ENCODE measurements at places on chromosomes 5 and 9.
A peak's percentile ranks its signal among the peaks of the same experiment; 100 is the strongest.

GRCh38 chr5:126931963-126932660, 98.2 kb downstream of the MARCHF3 start:
- DNase-seq: no peak

GRCh38 chr9:96169484-96169883, 132.5 kb downstream of the HSD17B3 start:
- DNase-seq: peak; percentile 68

GRCh38 chr9:133130685-133131244, 9.7 kb upstream of the RALGDS start:
- DNase-seq: no peak

DNA sequence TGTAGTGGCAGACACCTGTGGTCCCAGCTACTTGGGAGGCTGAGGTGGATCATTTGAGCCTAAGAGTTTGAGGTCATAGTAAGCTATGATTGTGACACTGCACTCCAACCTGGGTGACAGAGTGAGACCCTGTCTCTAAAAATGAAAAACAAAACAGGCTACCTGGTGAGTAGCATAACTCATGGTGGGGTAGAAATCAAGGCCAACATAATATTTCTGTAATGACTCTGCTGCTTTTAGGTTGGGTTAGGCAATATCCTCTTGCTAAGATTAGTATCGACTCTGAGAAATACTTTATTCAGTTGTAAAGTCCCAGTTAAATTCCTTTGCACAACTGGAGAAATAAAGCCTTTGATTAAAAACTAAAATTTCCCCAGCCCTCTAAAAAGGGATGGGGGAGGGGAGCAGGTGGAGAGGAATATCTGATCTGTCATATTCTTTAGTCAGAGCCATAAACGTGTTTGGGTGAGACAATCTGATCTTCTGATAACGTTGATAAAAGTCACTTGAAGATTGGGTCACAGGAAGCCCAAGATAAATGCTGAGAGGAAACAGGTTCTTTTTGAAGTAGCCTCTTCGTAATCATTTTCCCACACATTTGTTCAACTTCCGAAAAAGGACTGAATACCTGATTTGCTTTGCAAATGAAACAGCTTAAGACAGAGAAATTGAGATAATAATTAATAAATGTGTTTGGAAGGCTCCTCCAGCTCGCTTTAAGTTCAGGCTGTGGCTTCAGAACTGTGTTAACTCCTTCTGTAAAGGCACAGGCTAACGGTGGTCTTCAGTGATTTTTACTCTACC, 14.9 kb downstream of the IL4 start:
- no peak for DNase-seq

DNA sequence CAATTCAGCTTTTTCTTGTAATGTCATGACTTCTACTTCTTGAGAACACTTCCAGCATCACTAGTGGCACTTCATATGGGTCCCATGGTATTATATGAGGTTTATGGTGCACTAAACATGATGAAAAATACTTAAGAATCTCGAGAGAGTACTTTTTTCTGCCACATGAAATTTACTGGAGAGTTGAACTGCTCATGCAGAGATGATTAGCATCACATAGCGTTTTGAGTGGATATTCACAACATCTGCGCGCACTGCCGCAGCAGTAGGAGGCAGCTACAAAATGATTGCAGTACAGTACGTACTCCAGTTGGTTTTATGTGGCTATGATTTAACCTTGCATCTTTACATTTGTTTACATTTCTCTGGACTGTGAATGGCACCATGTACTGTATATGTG, 14.7 kb downstream of the RAD1 start:
- no peak for DNase-seq

GRCh38 chr5:58507715-58508114, 16.5 kb downstream of the GAPT start:
- DNase-seq: no peak

Data from pancreas (tissue), 10 donors.